ENCODE measurements at places on chromosomes 6 and 20. TPM values are rescaled to one million over a fixed set of nuclear protein-coding genes. Genes with fewer than 3 reads are reported as not detected.
A peak's percentile ranks its signal among the peaks of the same experiment; 100 is the strongest.

GRCh38 chr6:33722103-33722623 lies 10.7 kb upstream of the UQCC2 start:
- no peak for DNase-seq

The CASS4 gene
- polyA plus RNA-seq, result 21.7 TPM

DNA sequence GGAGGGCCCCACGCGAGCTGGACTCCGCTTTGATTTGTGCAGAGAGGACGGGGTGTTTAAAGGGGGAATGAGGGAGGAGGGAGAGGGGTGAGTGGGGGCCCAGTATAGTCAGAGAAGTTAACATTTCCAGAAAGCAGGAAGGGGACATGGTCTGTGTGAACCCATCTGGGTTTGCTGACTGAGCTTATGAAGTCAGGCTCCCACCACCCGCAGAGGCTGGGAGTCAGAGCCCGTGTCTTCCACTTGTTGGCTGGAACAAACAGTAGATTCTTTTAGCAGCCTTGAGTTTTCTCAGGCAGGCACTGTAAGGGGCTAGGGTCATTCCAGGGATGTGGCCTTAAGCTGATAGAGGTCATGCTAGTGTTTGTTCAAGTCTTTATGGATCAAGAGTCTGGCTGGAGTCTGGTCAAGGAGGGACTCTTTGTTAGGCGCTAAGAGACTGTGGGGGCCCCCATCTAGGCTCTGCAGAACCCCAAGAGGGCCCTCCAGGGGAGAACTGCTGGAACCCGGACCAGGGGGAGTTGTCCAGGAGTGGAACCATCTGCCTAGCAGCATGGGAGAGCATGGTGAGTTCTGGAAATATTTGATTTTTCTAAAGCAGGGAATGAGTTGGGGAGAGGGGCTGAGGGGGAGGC lies 31.1 kb upstream of the FOXQ1 start:
- DNase-seq, result no peak

The CDH22 gene
- polyA plus RNA-seq, result not detected

The DBNDD2 gene
- polyA plus RNA-seq, result 62.5 TPM

GRCh38 chr6:35087361-35088280 lies 53.5 kb downstream of the TCP11 start:
- DNase-seq, result no peak

The PTPRK gene
- polyA plus RNA-seq, result not detected

The DEFB115 gene
- polyA plus RNA-seq, result not detected

The ANGPT4 gene
- polyA plus RNA-seq, result not detected

The BPIFB4 gene
- not detected for polyA plus RNA-seq

DNA sequence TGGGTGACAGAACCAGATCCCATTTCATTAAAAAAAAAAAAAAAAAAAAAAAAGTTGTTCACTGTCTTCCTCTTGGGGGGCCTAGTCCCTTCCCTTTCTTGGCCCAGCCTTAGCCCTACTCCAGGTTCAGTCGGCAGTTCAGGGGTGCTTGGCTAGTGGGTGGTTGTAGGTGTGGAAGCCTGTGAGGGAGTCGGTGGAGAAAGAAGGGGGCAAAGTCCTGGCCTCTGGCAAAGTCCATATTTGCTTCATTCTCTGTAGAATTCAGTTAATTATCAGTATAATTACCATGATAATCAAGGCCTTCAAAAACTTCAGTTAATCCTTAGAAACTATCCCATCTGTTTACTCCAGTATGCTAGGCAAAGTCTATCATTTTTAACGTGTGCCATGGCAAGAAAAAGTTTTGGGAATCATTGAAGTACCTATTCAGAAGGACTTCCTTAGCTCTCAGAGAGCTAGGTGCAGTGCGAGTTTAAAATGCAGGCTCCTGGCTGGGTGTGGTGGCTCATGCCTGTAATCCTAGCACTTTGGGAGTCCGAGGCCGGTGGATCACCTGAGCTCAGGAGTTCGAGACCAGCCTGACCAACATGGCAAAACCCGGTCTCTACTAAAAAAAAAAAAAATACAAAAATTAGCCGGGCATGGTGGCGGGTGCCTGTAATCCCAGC lies 205.7 kb upstream of the ARG1 start:
- no peak for DNase-seq

The TUBB1 gene
- 1.9 TPM for polyA plus RNA-seq

GRCh38 chr6:157033428-157034140 lies 256.4 kb downstream of the ARID1B start:
- no peak for DNase-seq

DNA sequence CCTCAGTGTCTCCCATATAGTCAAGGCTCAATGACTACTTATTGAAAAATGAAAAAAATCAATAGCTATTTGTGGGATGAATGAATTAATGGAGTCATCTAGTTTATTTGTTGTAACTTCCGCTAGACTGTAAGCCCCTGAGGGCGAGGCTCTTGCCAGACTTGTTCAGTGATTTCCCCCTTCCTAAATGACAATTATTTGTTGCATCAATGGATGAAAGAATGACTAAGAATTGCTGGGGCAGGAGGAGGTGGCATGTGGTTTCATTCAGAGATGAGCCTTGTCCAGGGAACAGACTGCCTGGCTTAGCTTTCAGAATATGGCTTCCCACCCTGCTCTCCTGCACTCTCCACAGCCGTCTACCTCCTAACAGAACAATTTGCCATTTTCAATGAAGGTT lies 1.1 kb upstream of the PRELID3B start:
- no peak for DNase-seq

The ARMC12 gene
- not detected for polyA plus RNA-seq

DNA sequence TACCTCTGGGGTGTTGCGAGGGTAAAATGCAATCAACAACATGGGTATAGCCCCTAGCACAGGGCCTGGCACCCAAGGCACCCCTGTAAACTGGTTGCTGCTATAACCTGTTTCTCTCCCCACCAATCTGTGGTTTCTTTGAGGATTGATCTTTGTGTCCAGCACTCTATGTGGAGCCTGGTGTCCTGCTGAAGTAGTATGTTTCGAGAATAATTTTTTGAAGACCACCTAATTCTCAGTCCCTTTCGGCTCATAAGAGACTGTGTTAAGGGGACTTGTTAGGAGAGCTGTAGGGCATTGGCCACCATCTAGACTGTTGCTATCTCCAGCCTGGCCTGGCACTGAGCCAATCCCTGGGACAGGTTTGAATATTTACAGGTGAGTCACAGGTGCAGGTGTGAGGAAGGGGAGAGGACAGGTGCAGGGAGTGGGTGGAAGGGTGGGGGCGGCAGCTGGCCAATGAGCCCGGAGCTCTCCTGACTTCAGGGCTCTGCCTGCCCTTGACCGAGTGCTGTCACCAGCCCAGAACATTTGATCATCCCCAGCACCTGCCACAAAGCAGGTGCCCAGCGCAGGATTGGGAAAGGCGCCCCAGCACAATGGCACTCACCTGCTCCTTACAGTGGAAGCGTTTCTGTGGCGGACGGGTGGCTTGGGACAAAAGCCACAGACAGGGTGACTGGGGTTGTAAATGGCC lies 8.1 kb upstream of the C20orf144 start:
- DNase-seq, result peak; percentile 13

The FABP7 gene
- polyA plus RNA-seq, result not detected

- DNase-seq, result no peak
Measured at GRCh38 chr20:1997483-1998192, 3.8 kb upstream of the PDYN start.

DNA sequence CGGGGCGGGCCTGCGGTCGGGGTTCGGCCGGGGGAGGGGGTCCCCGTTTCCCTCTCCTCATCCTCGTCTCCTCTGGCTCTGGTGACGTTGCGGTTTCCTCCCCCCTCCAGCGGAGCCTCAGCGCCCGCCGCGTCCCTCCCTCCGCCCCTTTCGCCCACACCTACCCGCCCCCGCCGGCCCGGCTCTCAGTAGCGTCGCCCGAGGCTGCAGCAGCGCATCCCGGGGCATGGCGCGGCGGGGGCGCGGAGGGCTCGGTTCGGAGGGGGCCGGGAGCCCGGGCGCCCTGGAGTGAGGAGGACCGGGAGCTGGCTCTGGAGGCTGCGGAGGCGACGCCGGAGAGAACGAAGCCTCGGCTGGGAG lies at the start of gene DSE:
Gene DSE (plus strand): TSS at position 188 of the 360 bp plus-strand sequence. CDS start 28,304 bp downstream, outside the sequence.
- peak; percentile 38 for DNase-seq

- DNase-seq, result no peak
Measured at GRCh38 chr6:3873051-3873450, 23.9 kb downstream of the FAM50B start.

The TBC1D32 gene
- polyA plus RNA-seq, result 6.6 TPM

The C20orf204 gene
- polyA plus RNA-seq, result 1.6 TPM

GRCh38 chr6:134910593-134910935 lies 39.3 kb downstream of the ALDH8A1 start:
- DNase-seq, result no peak

GRCh38 chr6:55212156-55212555 lies 37.8 kb downstream of the HCRTR2 start:
- no peak for DNase-seq

DNA sequence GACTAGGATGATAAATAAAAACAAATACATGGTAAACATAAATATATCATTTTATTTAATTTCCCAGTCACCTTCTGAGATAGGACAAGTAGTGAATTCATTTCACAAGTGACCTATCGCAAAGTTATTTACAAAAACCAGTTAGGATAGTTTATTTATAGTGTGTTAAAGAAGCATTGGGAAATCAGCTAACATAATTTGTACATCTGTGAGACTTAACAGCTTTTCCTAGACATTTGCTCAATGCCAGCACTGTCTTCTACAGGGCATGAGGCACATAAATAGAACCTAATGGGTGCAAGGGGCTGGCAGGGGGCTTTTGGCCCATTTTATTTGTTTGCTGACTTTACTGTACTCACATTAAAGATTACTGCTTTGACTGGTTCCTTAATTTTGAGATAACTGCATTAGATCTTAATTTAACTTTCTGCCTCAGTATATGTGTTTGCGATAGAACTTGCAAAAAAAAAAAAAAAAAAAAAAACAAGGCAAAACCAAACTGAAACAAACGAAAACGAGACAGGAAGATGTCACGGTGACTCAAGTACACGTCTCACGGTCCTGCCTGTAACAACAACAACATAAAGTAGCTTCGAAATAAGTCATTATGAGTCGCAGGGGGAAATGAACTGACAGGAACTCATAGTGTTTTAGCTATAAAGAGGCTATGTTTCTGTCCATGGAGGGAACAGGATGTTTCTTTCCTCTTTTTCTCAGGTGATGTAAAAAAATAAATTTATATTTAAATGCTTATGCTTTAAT lies 133.7 kb upstream of the GMDS start:
- DNase-seq, result no peak

The DCBLD1 gene
- 10.1 TPM for polyA plus RNA-seq

DNA sequence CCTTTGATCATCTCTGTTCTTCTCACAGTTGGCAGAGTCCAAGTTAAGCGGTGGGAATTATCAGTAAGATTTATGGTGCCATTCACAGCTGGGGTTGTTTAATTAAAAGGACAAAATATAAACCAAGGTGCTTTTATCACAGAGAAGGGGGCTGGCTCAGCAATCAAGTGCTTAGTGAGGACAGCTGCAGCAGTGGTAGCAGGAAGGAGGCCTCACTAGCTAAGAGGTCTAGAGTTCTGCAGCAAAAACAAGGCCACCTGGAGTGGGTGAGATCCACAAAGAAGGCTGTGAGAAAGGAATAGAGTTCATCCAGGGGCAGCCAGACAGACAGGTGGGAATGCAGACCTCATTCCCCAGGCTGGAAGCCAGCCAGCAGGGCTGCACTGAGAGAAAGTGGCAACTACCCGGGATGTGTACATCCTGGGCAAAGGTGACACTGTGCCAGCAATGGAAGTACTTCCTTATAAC lies 37.1 kb downstream of the PIGU start:
- no peak for DNase-seq

GRCh38 chr6:25062070-25062811 lies 126.5 kb upstream of the RIPOR2 start:
- no peak for DNase-seq

The RGS17 gene
- not detected for polyA plus RNA-seq

GRCh38 chr6:108452711-108453195 lies 108.0 kb upstream of the FOXO3 start:
- DNase-seq, result no peak

DNA sequence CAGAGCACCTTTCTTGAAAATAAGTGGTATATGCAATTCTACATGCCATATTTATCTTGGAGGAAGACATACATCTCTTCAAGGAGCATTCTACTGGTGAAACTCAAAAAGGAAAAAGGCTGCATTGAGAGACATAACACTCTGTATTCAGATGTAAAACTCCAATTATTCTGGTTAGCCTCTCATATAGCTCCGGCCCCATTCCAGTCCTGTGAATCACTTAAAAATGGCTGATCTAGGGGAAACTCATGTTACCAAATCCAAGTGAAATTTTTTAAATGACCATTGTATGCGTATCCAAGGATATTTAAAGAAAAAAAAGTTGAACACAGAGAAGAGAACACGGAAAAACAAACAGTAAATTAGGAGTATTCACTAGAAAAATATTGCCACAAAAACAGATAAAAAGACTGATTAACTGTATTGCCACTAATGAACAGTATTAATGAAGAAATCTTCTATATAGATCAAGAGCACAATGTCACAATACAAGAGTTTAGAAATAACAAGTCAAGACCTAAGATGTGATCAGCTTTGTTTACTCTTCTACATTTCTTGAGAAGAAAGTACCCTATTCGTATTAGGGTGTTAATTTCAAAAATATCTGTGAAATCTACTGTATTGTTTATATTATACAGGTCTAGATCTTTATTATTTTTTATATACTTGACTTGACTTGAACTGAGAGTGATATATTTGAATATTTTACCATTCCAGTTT lies 124.5 kb upstream of the GJE1 start:
- DNase-seq, result no peak

The DEFB124 gene
- not detected for polyA plus RNA-seq

The GLP1R gene
- polyA plus RNA-seq, result not detected

DNA sequence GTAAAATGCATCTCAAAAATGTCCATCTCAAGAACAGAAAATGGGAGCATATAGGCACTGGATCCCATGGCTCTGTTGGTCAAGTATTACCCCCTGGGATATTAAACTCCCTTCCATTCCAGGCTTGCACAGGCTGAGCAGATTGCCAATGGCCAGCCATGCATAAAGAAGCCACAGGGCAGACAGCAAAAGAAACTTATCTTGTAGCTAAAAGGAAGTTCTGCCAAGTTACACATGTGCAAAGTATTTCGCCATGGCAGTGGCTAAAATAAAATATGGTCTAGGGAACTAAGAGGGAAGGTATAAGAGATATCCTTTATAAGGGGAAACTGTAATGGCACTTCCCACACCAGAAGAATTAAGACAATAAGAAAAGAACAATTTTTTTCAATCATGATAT lies 415.6 kb upstream of the BTBD3 start:
- no peak for DNase-seq

GRCh38 chr20:10648651-10649050 lies 25.1 kb downstream of the JAG1 start:
- DNase-seq, result no peak

GRCh38 chr6:28161410-28162079 lies 19.9 kb downstream of the ZKSCAN8 start:
- peak; percentile 95 for DNase-seq

The EYA4 gene
- polyA plus RNA-seq, result not detected

GRCh38 chr6:12842114-12842513 lies 125.5 kb downstream of the PHACTR1 start:
- DNase-seq, result no peak

- no peak for DNase-seq
Measured at GRCh38 chr20:8076306-8077136, 55.5 kb upstream of the PLCB1 start.

Measured in K562 (cell line).